ENCODE measurements at places on chromosomes 7 and 10.

- peak; percentile 52 for DNase-seq
Observed at GRCh38 chr10:3186368-3186767, 13.8 kb upstream of the PITRM1 start.

GRCh38 chr7:54841772-54842697, 83.0 kb upstream of the SEC61G start:
- no peak for DNase-seq

DNA sequence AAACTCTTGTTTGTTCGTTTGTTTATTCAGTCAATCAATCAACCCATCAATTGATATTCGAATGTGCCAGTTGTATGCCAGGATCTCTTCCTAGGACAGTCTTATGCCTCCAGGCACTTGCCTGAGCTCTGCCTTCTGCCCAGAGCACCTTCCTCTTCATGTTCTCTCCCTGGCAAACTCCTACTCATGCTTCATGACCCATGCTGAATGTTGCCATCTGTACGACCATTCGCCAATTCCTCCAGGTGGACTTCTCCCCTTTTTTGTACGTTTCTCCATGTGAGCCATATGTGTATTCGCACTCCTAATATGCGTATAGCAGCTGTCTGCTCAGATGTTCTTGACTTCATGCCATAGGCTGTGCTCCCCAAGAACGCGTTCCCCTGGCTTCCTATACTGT, 142.7 kb downstream of the C10orf105 start:
- no peak for DNase-seq

DNA sequence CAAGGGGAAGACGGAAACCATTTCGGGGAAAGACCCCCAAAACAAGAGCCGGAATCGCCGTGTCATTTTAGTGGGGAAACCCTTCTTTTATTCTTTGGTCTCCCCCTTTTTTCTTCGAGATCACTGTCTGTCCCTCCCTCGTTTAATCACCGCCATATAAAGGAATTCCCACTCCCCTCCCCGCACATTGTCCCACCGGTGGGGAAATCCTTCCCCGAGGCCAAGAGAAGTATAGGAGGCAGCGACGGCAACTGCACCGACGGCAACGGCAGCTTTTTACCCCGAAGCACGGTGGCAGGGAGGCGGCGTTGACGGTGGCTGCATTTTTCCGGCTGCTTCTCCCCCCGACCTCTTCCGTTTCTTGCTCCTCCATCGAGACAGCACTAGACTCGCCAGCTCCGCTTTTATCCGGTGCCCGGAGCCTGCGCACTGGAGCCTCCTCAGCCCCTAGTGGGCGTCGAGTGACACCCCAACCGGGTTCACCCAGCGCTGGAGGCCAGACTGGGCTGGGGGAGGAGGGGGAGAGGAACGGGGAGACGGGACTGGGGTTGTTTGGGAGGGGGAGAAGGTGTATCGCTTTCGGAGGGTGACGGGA, 687 bp upstream of the KMT2E start:
- peak; percentile 90 for DNase-seq

DNA sequence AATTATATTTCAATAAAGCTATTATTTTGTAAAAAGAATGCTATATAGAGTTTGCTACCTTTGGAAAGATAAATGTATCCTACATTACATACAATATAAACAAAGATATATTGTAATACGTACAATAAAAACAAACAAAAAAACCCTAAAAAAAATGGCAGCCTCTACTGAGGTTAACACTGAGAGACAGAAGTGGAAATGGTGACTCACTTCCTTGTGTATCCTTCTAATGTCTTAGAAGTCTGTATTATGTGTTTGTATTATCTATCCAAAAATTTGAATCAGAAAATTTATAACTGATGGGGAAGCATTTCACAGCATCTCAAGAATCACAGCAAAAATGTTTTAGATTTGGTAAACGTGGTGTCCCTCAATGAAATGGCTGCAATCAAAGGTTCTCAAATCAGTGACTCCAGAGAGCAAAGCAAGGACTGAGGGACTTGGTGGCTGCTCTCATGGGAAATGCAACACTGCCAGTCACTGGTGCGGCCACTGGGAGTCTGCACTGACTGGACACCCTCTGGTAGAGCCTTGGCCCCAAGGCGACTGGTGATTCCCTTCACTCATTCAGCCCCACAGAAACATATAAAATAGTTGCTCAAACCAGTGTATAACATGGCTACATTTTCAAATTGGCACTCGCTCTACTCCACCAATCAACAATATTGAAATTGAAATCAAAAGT, 53.8 kb downstream of the PANK1 start:
- DNase-seq: no peak

DNA sequence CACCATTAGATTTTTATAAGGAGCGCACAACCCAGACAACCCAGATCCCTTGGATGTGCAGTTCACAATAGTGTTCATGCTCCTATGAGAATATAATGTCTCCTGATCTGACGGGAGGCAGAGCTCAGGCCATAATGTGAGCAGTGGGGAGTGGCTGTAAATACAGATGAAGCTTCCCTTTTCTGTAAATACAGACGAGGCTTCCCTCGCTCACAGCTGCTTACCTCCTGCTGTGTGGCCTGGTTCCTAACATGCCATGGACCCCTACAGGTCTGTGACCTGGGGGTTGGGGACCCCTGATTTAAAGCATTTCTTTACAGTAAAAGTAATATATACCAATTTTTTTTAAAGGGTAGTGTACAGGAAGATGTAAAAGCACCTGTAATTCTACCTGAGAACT, 33.2 kb downstream of the HELLS start:
- no peak for DNase-seq

DNA sequence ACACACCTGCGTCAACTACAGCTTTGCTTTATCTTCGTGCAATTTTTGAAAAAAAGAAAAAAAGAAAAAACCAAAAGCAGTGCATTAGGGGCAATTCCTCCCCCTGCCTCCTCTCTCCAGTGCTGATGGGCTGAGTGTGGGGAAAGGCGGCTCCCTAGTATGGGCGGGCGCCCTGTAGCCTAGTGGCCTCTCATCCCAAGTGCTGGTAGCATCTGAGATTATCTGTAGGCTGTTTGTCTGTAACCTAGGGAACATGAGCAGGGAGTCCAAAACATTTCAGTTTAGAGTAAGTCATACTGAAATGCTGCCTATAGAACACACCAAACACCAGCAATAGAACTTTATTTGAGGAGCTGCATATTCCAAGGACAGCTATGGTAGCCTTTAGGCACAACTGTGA, 24.6 kb upstream of the BAMBI start:
- DNase-seq: no peak

DNA sequence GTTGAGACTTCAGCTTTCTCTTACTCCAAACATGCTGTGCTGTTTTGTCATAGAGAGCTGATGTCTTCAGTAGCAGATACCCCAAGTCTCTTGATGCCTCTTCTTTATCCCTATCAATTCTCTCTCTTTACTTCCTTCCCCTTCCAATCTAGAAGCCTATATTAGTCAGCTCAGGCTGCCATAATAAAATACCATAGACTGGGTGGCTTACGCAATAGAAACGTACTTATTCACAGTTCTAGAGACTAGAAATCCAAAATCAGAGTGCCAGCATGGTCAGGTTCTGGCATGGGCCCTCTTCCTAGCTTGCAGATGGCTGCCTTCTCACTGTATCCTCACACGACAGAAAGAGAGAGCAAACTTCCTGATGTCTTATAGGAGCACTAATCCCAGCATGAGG, 9.0 kb upstream of the GARS1 start:
- DNase-seq: no peak

DNA sequence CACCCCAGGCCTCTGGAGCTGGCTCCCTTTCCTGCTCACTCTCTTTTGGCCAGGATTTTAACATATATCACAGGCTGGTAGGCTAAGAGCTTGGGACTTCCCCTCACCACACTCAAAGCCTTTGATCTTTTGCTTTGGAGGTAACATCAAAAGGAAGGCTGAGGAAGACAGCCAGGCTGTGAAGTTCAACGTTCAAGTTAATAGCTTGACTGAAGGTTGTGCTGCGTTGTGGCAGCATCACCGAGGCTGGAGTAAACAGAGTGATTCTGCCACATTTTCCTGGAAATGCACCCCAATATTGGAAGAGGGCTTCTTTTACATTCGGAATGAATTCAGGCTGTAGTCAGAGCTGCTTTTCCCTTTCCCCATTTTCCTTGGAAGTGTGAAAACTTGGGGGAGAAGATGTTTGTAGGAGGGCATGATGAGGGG, 57.3 kb downstream of the TCF7L2 start:
- peak; percentile 21 for DNase-seq

GRCh38 chr7:81284576-81284975, 365.7 kb upstream of the SEMA3C start:
- DNase-seq: no peak
